Esophagus mucosa (tissue), 1 donor: ENCODE measurements at places on chromosomes 16 and 17. TPM values are rescaled to one million over a fixed set of nuclear protein-coding genes. Genes with fewer than 3 reads are reported as not detected.

- no peak for ATAC-seq
These were observed 66.6 kb upstream of the ELAC2 start for GRCh38 chr17:13084420-13084819.

DNA sequence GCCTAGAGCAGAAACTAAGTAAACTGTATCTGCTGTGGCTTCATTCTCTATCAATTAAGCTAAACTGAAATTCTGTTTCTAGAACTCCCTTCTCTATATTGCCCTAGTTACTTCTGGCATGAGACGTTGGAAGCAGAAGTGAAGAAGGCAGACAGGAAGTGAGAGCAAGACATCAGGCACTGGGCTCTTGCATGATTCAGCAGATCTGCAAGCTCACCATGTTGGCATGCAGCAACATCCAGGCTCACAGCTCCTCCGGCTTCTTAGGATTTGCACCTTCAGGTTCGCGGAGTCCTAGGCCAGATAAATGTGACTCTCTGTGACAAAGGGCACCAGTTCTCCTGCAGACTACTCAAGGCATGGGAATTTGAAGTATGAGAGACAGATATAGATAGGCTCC lies 148.3 kb downstream of the CDH8 start:
- ATAC-seq, result no peak

GRCh38 chr17:43615330-43616028 lies 46.2 kb downstream of the MEOX1 start:
- ATAC-seq, result peak; percentile 82

- ATAC-seq, result no peak
These were observed 31.3 kb upstream of the TOX3 start for GRCh38 chr16:52578007-52578828.

DNA sequence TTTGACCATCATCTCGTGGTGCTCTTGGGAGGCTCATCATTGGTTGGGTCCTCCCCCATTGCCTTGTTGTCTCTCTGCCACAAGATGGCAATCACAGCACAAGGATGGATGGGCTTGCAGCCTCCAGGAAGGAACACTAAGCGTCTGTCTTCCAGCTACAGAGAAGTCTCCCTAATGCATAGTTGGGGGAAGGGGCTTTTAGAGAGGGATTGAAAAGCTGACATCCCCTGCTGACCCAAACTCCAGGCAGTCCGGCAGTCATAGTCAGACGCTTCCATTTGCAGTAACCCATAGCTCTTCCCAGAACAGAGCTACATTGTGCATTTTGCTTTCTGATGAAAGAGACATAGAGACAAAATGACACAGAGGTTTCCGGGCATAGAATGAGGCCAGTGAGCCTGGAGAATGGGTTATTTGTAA lies 111.4 kb downstream of the UTP18 start:
- ATAC-seq, result peak; percentile 87

DNA sequence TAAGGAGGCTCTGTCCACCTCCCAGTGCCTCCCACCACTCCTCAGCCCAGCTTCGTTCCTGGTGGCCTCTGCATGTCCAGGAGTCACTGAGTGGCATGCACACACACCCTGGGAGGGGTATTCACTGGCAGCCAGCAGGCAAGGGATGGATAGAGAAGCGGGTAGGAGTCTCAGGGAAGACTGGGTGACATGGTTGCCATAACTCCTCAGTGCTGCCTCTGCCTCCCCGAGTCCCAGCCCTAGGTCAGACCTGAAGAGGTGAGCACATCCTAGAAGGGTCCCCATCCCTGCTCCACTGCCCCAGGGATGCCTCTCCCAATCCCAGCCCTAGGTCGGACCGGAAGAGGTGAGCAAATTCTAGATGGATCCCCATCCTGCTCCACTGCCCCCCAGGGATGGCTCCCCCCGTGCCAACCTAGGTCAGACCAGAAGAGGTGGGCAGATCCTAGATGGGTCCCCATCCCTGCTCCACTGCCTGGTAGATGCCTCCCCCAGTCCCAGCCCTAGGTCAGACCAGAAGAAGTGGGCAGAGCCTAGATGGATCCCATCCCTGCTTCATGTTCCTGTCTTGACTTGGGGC lies 197.0 kb downstream of the IRF8 start:
- peak; percentile 20 for ATAC-seq

DNA sequence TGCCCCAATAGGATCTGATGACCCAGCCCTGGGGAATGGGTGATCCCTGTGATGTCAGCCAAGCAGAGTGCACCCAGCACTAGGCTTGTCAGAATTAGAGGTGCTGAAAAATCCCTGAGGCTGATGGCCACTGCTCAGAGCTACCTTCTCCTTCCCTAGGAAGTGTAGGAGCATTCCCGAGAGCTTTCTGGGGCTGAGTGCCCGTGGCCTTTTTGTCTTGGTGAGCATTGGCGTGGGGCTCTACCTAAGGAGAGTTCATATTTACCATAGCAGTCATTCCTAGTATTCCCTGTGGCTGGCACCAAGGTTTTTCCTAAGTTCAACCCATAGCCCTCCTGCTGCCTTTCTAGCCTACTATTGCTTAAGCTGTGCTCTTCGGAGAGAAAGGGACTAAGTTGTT lies 22.6 kb upstream of the ARHGAP23 start:
- no peak for ATAC-seq

DNA sequence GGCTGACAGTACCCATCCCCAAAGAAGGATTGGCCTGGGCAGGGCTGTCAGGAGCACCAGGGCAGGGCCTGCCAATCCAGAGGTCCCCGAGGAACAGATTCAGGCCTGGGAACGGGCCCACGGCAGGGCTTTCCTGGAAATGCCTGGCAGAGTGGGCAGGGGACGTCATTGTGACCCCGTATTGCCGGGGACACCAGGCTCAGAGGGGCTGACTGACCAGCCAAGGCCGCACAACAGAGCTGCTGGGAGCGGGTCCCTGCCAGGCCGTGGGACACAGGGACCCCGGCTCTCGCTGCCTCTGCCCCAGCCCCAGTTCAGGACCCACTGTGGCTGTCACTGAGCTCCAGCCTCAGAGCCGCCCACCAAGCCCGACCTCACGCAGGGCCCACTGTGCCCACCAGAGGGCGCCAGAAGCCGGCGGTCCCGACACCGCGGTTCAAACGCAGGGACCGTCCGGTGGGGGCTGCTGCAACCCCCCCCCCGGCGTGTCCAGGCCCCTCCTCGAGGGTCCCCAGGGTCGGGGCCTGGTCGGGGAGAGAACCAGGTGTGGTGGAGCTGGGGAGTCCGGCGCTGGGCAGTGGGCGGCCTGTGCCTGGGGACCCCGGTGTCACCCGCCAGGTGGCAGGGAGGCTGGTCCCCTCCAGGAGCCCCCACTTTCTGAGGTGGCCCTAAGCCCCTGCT lies 15.2 kb upstream of the SSTR5 start:
- ATAC-seq, result peak; percentile 32

DNA sequence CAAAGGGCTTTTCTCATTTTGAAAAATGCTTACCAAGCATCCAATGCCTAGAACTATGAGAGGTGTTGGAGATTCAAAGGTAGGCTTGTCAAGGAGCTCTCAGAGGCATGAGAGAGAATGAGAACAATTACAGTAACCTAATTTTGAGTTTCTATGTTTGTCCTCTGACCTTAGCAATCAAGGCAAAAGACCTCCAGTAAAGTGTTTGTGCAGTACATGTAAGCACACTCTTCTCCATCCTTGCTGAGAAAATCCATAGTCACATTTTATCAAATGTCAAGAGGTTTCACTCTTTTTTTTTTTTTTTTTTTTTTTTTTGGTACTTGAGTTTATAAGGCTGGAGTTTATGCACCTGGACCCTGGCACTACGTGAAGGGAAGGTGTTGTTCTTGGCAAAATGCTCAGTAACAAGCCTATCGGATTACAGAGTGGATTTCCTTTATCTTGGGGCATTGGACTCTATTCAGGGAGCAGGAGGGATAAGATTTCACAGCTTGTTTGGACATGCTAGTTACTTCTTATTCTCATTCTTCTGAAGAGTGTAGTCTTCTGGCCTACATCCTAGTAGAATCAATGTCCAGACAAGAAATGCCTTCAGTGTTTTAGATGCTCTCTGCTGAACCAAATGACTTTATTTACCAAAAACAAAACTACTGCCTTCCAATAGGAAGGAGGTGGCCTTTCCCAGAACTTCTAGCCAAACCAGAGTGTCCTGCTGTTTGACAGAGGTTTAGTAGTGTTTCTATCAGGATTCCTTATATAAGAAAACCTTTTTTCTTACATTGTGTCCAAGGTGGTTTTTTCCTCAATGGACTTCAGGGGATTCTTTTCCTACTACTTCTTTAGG lies 21.9 kb downstream of the KCNJ2 start:
- peak; percentile 56 for ATAC-seq

GRCh38 chr17:38456031-38456815 lies 28.0 kb downstream of the ARHGAP23 start:
- peak; percentile 51 for ATAC-seq

DNA sequence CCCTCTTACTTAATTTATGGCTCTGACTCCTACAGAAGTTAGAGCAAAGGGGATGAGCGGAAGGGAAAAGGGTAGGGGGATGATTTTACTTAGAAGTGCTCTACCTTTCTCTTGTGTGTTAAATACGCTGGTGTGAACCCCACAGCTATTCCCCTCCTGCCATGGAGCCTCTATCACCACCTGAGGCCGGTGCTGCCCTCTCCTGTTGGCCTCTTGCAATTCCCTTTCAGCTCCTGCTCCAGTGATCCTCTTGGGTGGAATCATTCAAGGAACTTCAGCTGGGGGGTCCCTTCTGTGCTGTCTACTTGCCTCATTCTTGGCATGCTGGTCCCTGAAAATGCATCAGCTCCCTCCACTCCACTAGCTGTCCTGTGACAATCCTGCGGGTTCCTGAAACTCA lies 41.8 kb upstream of the CDH8 start:
- ATAC-seq, result no peak

- ATAC-seq, result peak; percentile 66
These were observed 41.5 kb downstream of the LDHD start for GRCh38 chr16:75074920-75075687.

DNA sequence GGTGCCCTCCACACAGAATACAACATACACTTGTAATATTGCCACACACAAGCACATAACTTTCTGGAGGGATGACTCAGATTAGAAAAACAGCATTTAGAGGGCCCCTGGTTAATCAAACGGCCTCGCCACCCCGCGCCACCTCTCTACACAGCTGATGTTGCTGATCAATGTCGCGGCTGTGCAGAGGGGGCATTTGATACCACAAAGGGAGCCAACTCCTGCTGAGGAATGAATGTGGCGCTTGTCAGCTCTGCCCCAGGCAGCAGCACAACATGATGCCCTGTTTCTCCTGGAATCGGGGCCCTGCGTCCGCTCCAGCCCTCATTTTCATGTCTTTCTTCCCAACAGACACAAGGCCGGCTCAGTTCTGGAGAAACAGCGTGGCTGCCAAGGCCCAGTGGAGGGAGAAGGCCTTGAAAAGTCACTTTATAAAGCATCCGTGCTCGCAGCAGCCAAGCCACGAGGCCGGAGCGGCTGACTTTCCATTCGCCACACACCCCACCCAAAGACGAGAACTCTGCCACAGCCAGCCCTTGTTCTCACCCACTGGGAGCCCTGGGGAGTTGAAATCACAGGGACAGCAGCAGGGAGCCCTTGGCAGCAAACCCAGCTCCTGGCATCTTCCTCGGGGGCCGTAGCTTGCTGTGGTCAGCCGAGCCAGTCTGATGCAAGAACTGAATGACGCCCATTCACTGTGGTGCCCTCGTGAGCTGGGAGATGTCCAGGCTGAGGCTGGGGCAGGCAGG lies 65.6 kb downstream of the XYLT1 start:
- ATAC-seq, result no peak

DNA sequence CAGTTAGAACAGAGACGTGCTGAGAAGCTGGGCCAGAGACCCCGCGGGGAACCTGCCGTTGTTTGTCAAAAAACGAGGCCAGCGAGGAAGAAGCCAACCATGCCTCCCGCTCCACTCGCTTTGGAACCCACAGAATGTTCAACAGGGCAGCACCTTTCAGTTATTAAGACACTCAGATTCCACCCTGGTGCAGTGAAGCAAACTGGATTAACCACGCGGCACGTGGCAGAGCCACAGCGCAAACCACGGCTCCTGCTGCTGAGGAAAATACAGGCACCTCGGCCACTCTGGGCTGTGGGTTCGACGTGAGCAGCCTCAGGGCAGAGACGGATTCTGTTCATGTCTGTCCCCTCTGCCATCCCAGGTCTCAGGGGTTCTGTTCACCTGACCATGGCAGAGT lies 24.4 kb downstream of the ALOX15 start:
- no peak for ATAC-seq

DNA sequence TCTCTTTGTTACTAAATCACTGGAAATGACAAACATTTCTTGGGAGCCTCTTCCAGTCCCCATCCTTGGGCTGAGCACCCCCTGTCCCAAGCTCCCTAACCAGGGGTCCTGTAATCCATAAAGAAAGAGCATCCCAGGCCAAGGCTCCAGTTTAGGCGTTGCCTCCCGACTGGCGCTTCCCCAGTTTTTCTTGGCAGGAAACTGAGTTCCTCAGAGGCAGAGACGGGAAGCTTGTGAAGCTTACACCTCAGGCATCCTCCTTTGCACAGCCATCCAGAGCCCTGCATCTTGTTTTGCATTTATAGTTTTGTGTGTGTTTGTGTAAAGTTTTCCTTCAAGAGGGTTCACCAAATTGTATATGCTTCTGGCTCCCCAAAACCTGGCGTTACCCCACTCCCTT lies 7.1 kb downstream of the COPZ2 start:
- ATAC-seq, result no peak

DNA sequence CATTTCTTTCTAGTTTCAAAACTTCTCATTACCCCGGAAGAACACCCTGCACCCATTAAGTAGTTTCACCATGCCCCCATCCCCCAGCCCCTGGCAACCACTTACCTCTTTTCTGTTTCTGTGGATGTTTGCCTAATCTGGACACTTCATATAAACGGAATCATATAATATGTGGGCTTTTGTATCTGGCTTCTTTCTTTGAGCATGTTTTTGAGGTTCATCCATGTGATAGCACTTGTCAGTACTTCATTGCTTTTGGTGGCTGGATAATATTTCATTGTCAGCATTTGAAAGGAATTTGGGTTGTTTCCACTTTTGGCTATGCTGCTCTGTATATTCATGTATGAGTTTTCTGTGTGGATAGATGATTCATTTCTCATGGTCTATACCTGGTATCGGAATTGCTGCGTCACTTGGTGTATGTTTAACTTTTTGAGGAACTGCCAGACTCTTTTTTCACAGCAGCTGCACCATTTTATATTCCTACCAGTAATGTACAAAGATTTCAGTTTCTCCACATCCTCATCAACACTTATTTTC lies 30.0 kb upstream of the SLC5A10 start:
- ATAC-seq, result peak; percentile 75

The ALOX15B gene
- total RNA-seq, result 121 TPM

The KRTAP9-1 gene
- not detected for total RNA-seq

The SLC5A10 gene
- 0.64 TPM for total RNA-seq

The RGS11 gene
- total RNA-seq, result 0.92 TPM

The ZG16 gene
- total RNA-seq, result not detected

The PYY gene
- total RNA-seq, result not detected

The RRN3 gene
- total RNA-seq, result 16.5 TPM

The CTRB2 gene
- total RNA-seq, result not detected
